ENCODE measurements at places on chromosomes 5 and 9. TPM values are rescaled to one million over a fixed set of nuclear protein-coding genes. Genes with fewer than 3 reads are reported as not detected.

The SLC45A2 gene
- polyA plus RNA-seq = 0.46 TPM

The DAB2IP gene
- 17.5 TPM for polyA plus RNA-seq

The GFI1B gene
- not detected for polyA plus RNA-seq

The FOXI1 gene
- polyA plus RNA-seq = not detected

The PAPPA gene
- 1.2 TPM for polyA plus RNA-seq

The SLC4A9 gene
- not detected for polyA plus RNA-seq

The SPATA6L gene
- 4.8 TPM for polyA plus RNA-seq

The MRPS30 gene
- polyA plus RNA-seq = 26.3 TPM

The PKD2L2 gene
- polyA plus RNA-seq = not detected

The SH3TC2 gene
- polyA plus RNA-seq = 0.46 TPM

Measured in stomach (tissue), 19 donors.